ENCODE measurements at places on chromosomes 3 and 15. TPM values are rescaled to one million over a fixed set of nuclear protein-coding genes. Genes with fewer than 3 reads are reported as not detected.

DNA sequence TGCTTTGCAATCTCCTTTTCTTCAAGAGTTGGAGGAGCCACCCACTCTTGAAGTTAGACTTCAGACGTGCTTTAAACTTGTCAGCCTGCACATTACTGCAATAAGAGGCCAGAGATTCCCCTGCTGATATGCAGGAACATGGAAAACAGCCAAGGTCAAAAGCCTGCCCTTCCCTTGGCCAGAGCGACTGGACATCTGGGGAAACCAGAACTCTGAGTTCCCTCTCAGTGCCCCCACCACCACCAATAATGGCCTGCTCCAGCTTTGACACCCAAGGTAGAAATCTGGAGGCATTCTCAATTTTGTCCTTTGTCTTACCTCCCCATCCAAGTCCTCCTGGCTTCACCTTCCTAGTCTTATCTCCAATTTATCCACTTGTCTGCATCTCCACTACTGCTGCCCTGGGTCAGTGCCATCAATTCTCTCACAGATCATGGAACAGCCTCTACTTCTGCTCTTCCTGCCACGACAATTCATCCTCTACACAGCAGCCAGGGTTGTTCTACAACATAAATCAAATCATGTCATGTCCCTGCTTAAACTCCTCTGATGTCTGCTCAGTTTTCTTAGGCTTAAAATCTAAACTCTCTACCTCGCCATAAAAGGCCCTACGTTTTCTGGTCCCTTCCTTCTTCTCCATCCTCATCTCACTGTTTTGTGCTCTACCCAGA is 191.6 kb upstream of the WNT5A start:
- DNase-seq = peak; percentile 19

DNA sequence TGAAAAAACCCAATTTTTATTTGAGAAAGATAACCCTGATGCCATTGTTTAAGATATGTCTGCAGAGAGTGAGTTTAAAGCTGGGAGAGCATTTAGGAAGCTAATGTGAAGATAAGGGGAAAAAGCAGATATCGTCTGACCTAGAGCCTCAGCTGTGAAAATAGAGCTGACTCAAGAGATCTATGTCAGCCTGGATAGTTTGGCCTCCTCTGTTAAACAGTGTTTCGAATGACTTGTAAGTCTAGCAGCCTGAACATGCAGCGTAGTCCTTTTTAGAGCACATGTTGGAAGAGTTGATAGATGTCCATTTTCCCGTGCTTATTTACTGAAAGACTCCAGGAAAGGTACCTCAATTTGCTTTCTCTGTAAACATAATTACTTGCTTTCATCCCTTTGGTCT is 48.1 kb downstream of the ALCAM start:
- no peak for DNase-seq

REC114 gene
- not detected for polyA plus RNA-seq

PARL gene
- 61.4 TPM for polyA plus RNA-seq

DNA sequence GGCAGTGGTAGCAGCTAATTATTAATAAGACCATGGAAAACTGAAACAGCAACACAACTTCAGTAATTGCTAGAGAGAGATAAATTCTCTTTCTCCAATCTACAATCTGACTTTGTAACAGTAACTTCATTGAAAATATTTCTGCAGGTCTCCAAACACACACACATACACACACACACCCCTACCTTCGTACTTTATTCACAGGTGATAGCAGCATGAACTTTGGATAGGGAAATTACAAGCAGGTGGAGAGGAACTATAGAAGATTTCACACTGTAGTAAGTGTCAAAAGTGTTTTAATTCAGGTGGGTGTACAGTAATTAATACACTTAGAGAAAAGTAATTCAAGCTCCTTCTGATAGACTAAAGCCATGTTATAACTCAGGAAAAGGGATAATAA is 587.5 kb downstream of the TUSC7 start:
- DNase-seq = no peak

NAALADL2 gene
- polyA plus RNA-seq = 1.1 TPM

DNA sequence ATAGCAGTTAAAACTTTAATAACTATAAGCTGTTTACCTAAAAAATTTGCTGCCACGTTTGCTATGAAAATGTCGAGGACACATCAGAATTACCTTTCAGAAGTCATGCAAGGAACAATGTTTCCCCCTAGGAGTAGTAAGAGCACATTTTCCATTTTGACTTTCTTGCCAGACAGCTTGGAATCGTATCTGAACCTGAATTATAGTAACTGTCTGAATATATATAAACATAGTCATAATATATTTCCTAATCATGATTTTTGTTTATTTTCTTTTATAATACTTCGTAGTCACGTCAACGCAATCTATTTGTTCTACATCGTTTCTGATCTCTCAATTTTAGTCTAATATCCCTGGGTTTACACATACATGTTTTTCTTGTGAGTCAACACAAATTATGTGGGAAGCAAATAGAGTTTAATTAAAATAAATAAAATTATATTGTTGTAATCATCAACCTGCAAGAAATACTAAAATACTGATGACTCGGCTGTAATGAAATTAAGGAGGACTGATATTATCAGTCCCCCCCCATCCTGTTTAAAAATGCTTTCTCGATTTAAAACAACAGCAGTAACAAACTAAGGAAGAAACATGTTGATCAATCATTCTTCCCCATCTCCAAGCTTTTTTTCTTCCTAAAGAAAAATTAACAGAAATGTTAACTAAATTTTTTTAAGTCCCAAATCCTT is 78.4 kb downstream of the MME start:
- DNase-seq = no peak

GRCh38 chr15:77633134-77633912 is 611 bp upstream of the LINGO1 start:
- DNase-seq = peak; percentile 93

GRCh38 chr15:83207009-83207659 is 489 bp downstream of the HDGFL3 start:
- peak; percentile 47 for DNase-seq

AGBL1 gene
- polyA plus RNA-seq = 1.9 TPM

DNA sequence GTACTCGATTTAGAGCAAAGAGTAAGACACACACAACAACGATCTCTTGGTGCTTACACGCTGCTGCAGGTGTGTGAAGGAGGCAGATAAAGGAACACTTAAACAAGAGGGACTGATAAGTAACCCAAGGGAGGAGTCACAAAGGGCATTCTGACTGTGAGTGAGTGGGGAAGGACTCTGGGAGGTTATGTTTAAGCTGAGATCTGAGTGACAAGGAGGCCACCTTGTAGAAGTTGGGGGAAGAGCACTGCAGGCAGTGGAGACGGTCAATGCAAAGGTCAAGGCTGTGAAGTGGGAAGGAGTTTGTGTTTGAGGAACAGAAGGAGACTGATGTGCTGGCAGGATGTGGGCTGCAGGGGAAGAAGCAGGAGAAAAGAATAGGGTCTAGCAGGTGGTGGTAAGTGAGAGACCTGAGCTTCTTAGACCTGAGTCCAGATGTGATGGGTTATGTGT is 63.1 kb downstream of the LPP start:
- no peak for DNase-seq

DNA sequence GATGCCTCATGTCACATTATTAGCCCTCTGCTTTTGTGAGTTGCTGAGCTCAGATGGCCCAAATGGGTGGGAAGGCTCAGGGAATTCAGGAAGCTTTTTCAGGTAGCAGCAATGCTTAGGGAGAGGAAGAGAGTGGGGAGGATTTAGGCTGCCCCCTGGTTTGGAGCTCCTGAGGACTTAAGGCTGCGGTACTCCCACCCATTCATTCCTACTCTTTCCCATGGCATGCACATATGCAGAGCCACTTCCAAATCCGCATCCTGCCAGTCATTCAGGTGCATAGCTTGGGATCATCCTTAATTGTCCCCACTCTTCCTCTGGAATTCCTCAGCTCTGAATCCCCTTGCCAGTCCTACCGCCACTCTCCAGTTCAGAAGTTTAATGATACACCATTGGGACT is 343.1 kb upstream of the FRG2C start:
- DNase-seq = no peak

GRCh38 chr15:75479670-75480069 is 28.2 kb upstream of the SIN3A start:
- no peak for DNase-seq

DNA sequence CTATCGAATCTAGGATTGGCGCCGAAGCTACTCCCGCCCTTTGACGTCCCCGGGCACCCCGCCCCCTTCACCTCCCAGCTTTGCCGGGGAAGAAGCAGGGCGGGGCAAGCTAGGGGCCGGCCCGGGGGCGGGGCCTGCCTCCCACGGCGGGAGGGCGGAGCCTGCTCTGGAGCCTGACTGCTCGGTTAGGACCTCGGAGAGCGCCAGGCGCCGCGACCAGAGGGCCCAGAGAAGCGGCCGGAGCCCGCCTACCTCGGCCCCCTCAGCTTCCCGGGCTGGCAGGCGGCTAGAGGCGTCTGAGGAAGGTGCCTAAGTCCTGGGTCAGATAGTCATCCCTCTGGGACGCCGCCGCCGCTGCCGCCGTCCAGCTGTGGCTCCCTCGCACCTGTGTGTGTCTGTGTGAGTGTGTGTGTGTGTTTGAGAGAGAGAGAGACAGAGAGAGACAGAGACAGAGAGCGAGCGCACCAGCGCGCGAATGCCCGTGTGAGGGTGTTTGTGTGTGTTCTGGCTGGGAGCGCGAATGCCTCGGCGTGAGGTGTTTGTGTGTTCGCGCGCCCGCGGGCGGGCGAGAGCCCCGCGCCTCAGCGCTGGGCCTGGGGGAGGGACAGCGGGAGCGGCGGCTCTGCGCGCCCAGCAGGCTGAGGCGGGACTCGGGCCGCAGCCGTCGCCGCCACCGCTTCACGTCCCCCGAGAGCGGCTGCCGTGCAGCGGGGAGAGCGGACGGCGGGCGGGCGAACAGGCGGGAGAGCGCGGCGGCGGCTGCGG is at the start of gene STXBP5L:
TSS of gene STXBP5L (plus strand) at position 176 of the 765 bp plus-strand sequence. CDS start 1,374 bp downstream, outside the sequence.
- DNase-seq = peak; percentile 50

SNTN gene
- polyA plus RNA-seq = not detected

PLA2G4D gene
- not detected for polyA plus RNA-seq

DNA sequence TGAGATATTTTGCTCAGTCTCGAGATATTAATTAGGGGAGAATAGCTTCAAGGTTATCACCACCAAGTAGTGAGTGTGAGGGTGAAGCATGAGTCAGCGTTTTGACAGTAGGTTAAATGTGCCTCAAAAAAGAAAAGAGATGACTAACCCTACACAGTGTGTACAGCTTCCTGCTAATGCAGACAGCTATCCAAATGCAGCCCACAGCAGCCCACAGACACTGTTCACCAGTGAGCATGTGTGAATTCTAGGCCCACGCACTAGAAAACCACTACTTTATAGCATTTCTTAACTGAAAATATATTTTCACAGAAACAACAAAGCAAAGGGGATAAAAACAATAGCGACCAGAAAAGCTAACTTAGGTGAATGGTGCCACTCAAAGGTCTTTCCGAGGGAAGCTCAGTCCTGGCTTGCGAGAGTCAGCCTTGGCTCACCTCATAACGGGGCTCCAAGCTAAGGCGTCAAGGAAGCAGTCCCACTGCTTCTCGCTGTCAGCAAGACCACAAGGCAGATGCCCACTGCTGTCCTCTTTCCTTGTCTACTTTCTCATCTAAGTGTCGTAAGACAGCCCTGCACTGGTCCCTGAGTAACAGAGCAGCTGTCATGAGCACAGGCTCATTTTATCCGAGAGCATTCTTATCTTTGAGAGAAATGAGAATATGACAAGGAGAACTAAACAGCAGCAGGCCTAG is 47.6 kb downstream of the TXNRD3 start:
- no peak for DNase-seq

DNA sequence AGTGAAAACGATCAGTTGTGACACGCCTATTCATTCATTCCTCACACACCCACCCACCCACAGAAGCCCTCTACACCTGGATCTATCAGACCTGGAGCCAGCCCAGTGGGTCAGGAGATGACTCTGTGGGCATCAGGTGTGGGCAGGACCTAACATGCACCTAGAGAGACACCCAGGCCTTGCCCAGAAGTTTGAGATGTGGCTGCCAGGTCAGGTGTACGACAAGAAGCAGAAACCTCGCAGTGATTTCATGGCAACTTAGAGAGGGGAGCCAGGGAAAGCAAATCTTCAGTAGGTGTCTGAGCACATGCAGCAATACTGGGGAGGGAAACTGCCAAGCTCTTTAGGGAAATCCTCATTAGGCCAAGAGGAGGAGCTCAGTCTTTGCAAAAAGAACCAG is 264.7 kb upstream of the ROPN1 start:
- DNase-seq = no peak

DNA sequence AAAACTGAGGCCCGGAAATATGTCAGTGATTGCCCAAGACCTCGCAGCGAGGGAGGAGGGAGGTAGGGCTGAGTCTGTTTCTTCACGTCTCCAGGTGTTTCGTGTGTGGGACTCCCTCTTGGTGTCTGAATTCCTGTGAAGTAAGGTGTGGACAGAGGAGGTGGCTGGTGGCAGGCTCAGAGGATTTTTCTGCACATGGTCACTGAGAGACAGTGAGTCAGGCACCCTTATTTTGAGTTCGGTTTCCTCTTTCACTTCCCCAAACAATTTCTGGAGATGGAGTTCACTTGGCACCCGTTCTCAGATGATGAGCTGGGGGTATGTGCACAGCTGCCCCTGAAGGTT is 46.3 kb upstream of the VPS8 start:
- DNase-seq = peak; percentile 8

GRCh38 chr15:80432345-80432702 is 28.1 kb downstream of the ARNT2 start:
- DNase-seq = no peak

- DNase-seq = no peak
Observed at GRCh38 chr3:60609446-60609845, 641.8 kb downstream of the FHIT start.

CHRD gene
- polyA plus RNA-seq = 2.5 TPM

GOLGA8S gene
- not detected for polyA plus RNA-seq

DNA sequence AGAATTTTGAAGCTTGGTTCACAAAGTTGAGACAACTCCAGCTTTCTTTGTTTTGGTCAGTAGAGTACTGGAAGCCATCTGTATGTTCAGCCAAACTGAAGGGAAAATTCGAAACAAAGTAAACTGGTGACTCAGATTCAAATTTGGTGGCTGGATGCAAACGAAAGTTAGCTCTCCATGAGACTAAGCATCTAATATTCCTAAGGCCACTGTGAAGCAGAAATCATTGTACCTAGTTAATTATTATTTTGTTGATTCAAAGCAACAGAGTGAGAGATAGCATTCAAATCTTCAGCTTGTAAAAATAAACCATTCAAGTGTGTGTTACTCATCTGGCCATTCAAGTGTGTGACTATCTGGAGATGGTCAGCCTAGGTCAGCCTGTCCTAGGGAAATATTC is 42.1 kb downstream of the NR2F2 start:
- no peak for DNase-seq

RTP3 gene
- not detected for polyA plus RNA-seq

TRIM42 gene
- polyA plus RNA-seq = 0.06 TPM

ALDH1L1 gene
- polyA plus RNA-seq = 21.6 TPM

- DNase-seq = peak; percentile 39
Observed at GRCh38 chr15:101320501-101321052, 25.5 kb upstream of the SNRPA1 start.

SEMA5B gene
- polyA plus RNA-seq = 0.59 TPM

- no peak for DNase-seq
Observed at GRCh38 chr15:57158589-57158988, 217.7 kb upstream of the CGNL1 start.

FURIN gene
- 37.6 TPM for polyA plus RNA-seq

- DNase-seq = no peak
Observed at GRCh38 chr3:58434168-58434504, 504 bp upstream of the PDHB start.
